ENCODE measurements at places on chromosomes 11 and 22.

- peak; percentile 21 for DNase-seq
Measured at GRCh38 chr11:22780952-22781593, 48.5 kb downstream of the SVIP start.

GRCh38 chr11:76574406-76574805 is 96.1 kb downstream of the LRRC32 start:
- DNase-seq: no peak

DNA sequence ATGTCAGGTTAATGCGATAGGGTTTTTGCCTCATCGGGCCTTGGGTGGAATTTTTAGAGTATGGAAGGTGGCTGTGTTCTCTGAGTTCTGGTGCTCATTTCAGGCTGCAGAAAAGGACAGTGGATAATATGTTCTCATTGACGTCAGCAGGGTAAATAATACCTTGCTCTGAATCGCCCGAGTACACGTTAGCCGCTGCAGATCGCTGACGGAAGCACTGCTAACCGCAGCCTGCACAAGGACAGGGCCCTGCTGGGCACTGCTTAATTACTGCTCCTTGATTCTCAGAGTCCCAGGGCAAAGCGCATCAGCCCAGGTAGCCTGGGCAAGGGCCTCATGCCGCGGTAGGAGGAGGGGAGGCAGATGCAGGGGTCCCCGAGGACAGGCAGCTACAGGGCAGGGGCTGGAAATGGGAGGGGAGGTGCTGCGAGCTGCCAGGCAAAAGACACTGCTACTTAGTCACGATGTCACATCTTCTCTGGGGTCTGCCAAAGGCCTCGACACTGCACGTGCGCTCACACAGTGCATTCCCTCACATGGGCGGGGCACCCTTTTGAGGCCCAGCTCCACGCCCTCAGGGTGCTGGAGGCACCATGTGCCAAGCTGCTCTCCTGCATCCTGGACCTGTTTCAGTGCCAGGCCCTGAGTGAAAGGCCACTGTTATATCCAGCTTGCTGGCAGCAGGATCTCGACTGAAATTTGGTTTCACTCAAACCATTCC is 35.2 kb downstream of the PPP2R1B start:
- DNase-seq: peak; percentile 6

DNA sequence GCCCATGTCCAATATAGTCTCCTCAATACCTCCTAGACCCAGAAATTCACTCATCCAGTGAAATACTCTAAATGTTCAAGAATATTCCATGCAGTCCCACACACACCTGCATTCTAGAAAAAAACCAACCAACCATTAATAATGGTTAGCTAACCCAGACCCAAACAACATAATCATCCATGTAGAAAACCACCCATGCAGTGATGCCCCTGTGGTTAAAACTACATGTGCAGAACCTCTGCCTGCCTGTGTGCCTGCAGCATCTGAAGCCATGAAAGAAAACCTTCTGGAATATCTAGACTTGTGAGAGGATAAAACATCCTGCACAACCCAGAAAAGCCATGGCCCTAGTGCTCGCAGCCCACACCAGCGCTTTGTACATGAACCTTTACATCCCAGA is 47.8 kb downstream of the SLC22A12 start:
- no peak for DNase-seq

GRCh38 chr22:44024288-44024921 is at the start of gene PARVB:
Gene PARVB (plus strand): TSS chr22:44024302. CDS start chr22:44024340, 38 bp downstream.
- no peak for DNase-seq

- no peak for DNase-seq
Measured at GRCh38 chr11:64510759-64511158, 80.3 kb upstream of the SLC22A12 start.

DNA sequence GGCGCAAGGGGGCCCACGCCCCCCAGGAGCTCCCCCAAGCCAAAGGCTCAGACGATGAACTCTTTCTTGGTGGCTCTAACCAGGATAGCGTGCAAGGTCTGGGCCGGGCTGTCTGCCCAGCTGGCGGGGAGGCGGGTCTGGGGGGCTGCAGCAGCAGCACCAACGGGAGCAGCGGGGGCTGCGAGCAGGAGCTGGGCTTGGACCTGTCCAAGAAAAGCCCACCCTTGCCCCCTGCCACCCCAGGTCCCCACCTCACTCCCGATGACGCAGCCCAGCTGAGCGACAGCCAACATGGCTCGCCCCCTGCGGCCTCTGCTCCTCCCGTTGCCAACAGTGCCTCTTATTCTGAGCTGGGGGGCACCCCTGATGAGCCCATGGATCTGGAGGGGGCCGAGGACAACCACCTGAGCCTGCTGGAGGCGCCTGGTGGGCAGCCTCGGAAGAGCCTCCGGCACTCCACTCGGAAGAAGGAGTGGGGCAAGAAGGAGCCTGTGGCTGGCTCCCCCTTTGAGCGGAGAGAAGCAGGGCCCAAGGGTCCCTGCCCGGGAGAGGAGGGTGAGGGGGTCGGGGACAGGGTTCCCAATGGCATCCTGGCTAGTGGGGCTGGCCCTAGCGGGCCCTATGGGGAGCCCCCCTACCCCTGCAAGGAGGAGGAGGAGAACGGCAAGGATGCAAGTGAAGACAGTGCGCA is 21.6 kb upstream of the TMEM191C start:
- no peak for DNase-seq

DNA sequence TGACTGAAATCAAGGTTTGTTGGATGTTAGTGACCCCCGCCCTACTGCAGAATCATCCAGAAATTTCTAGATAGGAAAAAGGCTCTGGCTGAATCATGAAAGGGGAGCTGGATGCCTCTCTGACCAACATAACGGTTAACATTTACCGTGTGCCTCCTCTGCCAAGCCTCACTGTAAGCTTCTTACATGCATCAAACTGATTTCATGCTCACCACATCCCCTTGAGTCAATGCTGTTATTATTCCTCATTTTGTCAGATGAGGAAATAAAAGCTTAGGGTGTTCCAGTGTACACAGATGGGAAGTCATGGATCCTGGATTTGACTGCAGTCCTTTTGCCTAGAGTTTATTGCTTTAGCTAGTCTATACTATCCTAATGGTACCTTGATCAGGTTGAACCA is 5.9 kb upstream of the HMOX1 start:
- no peak for DNase-seq

DNA sequence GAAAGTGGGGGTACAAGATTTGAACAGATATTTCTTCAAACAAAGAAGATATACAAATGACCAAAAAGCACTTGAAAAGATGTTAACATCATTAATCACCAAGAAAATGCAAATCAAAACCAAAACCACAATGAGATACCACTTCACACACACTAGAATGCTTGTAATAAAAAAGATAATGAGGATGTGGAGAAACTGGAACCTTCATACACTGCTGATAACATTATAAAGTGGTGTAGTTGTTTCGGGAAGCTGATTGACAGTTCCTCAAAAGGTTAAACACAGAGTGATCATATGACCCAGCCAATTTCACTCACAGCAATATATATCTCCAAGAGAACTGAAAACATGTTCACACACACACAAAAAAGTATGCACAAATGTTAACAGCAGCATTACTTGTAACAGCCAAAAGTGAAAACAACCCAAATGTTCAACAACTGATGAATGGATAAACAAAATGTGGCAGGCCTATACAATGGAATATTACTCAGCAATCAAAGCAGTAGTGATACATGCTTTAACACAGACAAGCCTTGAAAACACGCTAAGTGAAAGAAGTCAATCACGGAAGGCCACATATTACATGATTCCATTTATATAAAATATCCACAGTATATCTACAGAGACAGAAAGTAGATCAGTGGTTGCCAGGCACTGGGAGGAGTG is 15.1 kb downstream of the PITPNB start:
- no peak for DNase-seq

- no peak for DNase-seq
Measured at GRCh38 chr11:128968916-128969315, 26.2 kb upstream of the TP53AIP1 start.

- peak; percentile 67 for DNase-seq
Measured at GRCh38 chr11:126079621-126080124, 17.0 kb upstream of the CDON start.

DNA sequence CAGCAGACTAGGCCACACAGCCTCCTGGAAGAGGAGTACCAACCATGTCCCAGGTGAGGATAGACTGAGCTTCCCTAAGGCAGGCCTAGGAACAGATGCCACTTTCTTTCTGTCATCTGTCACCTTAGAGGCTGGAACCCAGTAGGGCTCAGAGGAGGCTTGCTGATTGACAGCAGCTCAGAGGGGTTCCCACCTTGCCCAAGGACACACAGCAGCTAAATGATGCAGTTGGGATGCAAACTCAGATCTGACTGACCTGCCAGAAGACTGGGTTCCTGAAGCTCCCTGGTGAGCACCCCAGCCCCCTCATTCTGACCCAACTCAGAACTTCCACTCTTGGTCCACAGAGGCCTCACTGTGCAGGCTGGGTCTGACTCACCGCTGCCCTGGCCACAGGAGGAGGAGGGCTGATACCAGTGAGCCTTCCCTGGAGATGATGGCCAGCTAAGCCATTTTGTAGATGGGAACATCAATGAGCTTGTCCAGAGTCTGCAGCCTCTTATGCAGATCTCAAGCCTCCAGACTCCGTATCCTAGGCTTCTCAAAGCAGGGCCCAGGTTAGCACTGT is 14.0 kb downstream of the CAPN5 start:
- no peak for DNase-seq

GRCh38 chr22:26912655-26913345 is 255.4 kb downstream of the MIAT start:
- DNase-seq: no peak

DNA sequence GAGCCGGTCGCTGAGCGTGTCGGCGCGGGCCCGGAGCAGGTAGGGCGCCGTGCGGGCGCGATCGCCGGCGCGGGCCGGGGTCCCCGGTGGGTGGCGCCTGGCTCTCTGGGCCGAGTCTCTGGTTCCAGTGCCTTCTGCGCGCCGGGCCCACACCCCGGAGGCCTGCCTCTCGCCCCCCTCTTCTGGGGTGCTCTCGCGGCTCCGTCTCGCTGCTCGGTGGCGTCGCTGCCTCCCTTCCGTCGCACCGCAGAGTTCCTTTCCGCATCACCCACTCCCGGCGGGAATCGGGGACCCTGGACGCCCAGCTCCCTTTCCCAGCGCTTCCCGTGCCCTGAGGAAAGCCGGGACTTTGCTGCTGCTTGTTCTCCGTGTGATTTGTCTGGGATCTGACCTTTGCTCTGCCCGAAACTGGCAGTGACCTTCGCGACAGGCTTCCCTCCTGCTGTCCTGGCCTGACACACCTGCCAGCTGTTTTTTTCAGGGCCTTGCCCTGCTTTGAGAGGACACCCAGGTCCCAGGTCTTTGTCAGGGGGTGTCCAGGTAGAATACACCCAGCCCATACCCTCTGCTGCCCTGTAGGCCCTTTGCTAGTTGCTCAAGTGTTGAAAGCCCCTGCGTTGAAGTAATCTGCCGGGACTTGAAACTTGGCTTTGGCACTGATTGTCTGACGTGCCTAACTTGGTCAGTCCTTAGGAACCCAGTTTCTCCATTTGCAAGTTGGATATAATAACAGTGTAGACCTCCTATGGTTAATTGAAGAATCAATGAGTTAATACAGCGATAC is 711 bp downstream of the FDX1 start:
- no peak for DNase-seq

DNA sequence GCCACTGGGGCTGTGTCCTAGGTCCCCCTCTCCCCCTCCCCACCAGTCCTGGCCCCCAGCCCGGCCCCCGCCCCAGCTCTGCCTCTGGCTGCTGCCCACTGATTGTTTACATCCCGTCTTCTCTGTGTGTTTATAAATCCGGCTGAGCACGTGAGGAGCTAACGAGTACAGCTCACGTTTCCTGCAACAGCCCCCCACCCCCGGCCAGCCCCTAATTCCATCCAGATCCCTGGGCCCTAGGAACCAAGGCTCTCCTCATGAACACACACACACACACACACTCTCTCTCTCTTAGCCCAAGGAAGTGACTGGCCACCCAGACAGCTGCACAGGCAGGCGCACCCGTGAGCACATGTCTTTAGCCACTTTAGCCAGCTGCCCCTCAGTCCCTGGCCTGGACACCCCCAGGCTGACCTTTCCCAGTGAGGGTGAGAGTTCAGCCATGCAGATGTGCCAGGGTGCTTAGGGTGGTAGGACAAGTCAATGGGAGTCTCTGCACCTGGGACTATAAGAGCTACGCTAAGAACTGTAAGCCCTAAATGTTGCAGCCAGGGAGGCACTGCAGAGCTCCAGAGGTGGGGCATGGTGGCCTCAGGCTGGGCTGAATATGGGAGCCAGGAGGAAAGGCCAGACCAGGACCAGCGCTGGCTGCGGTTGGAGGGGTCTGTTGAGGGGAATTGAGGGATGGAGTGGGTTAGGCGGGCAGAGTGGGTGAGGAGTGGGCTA is 2.9 kb downstream of the CLCF1 start:
- DNase-seq: no peak

DNA sequence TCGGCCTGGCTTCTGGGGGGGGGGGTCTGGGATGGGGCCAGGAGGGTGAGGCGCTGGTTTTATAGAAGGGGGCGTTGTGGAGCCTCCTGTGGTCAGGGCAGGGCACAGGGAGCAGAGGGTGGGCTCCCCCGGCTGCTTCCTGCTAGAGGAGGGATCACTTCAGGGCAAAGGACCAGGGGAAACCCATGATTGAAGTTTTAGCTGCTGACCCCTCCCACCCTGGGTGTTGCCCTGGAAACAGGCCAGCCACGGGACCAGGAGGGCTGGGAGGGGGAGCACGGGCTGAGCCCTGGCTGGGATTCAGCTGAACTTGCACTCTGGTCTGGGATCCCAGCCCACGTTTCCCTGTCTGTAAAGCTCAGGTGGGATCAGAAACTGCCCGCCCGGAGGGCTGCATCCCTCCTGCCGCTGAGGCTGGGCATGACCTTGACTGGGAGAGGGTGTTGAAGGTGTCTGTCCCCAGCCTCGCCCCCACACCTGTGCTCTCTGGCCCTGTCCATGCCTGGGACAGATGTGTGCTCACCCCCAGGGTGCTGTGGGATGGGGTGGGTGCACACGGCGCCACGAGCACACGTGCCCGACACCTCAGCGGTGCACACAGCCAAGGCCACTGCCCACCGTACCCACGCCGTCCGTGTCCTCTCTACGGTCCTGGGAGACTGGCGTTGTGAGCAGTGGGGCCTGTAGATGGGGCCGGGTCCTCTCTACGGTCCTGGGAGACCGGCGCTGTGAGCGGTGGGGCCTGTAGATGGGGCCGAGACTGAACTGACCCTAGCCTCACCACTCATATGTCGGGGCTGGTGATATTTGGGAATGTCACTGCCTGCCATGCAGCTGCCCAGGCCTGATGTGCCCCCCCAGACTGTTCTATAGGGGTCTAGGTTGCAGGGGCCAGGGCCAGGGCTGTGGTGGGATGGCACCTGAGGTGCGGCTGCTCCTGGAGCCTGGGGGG is 2.3 kb downstream of the TSPAN4 start:
- no peak for DNase-seq

GRCh38 chr11:128195756-128196155 is 391.6 kb downstream of the ETS1 start:
- no peak for DNase-seq

- DNase-seq: no peak
Measured at GRCh38 chr11:28009996-28010395, 98.0 kb downstream of the KIF18A start.

GRCh38 chr11:5815534-5815933 is 6.8 kb downstream of the OR52N2 start:
- no peak for DNase-seq

DNA sequence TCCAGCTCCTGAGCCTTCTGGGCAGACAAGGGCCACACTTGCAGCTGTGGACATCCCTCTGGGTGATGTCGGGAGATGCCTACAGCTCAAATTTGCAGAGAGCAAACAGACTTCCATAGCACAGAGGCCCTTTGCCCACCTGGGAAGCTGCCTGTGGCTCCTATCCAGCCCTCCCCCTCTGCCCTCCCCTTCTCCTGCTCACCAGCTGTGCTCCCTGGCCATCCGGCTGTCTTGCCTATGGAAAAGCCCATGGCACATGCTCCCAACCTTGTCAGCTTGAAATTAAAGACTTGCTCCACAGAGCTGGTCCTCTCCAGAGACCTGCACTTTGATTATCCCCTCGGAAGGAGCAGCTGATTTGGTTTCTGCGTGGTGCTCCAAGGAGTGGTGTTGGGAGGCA is 118.9 kb upstream of the NECTIN1 start:
- no peak for DNase-seq
